Astrocyte (in vitro differentiated cells and primary cell): ENCODE measurements at places on chromosomes 4 and X.

GRCh38 chr4:74157561-74158465 lies at the start of gene MTHFD2L:
MTHFD2L (plus strand) TSS chr4:74158118; CDS start chr4:74158139, 21 bp downstream.
- peaks cover 11% of the 10 kb centered on the region for H3K4me1 ChIP-seq
- H3K27ac ChIP-seq = peak within 1 kb of the TSS; percentile 96
- DNase-seq = peak; percentile 89
- peak within 1 kb of the TSS; percentile 92 for H3K4me3 ChIP-seq
- no peaks in the 10 kb centered on the region for H3K36me3 ChIP-seq
- no peaks in the 10 kb centered on the region for H3K27me3 ChIP-seq

DNA sequence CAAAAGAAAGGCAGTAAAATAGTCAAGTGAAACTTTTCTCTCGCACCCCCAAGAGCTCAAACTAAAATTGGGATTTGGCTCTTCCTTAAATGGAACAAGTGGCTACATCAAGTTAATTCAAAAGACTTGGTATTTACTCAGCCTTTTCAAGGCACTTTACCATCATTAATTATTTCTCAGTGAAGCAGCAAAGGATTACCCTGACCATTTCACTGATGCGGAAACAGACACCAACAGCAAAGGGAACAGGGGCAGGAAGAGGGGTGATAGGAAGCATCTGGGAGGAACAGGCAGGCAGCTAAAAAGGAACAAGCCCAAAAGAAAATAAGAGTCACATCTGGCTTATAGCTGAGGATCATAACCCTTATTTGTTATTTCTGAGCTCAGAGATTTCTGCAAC lies 2.7 kb downstream of the SCML2 start:
- H3K27ac ChIP-seq = no peak overlapping the region
- no peaks in the 10 kb centered on the region for H3K36me3 ChIP-seq
- H3K4me1 ChIP-seq = peaks cover 3% of the 10 kb centered on the region
- no peak overlapping the region for H3K4me3 ChIP-seq
- peaks cover 10% of the 10 kb centered on the region for H3K27me3 ChIP-seq

DNA sequence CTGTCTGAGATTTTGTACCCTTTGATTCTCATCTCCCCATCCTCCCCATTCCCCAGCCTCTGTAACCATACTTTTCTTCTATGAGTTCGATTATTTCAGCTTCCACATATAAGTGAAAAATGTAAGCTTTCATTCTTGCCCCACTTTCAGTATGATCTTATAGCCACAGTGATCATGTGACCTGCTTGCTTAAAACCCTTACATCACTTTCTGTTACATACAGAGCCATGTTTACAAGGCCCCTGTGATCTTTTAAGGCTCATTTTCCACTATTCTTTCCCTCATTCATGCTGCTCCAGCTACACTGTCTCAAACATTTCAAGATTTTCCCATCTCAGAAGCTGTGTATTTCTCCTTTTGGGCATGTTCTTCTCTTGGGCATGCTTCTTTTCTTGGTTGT lies 147.7 kb downstream of the DCK start:
- H3K36me3 ChIP-seq = no peaks in the 10 kb centered on the region
- H3K27ac ChIP-seq = no peak overlapping the region
- H3K4me1 ChIP-seq = no peaks in the 10 kb centered on the region
- DNase-seq = no peak

GRCh38 chr4:185839194-185839712 lies 27.3 kb upstream of the SORBS2 start:
- no peaks in the 10 kb centered on the region for H3K36me3 ChIP-seq
- H3K27ac ChIP-seq = peak overlapping the region; percentile 84
- DNase-seq = peak; percentile 97
- H3K4me3 ChIP-seq = peak overlapping the region; percentile 16

DNA sequence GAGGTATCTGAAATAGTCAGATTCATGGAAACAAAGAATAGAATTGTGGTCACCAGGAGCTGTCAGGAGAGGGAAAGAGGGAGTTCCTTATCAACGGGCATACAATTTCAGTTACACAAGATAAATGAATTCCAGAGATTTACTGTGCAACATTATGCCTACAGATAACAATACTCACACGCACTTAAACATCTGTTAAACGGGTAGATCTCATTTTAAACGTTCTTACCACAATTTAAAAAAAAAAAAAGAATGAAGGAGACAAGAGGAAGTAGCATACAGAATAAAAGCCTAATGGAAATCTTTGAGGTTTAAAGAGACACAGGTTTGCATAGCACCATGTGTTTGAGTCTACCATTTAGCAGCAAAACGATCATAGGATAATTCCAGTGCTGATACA lies 298.0 kb downstream of the DKK2 start:
- H3K36me3 ChIP-seq = no peaks in the 10 kb centered on the region
- H3K4me3 ChIP-seq = no peak overlapping the region
- no peaks in the 10 kb centered on the region for H3K4me1 ChIP-seq
- H3K27me3 ChIP-seq = no peaks in the 10 kb centered on the region
- H3K27ac ChIP-seq = no peak overlapping the region

GRCh38 chrX:119004920-119005524 lies 30.6 kb downstream of the LONRF3 start:
- H3K27ac ChIP-seq = no peak overlapping the region
- H3K4me3 ChIP-seq = no peak overlapping the region
- DNase-seq = peak; percentile 3
- no peaks in the 10 kb centered on the region for H3K27me3 ChIP-seq

DNA sequence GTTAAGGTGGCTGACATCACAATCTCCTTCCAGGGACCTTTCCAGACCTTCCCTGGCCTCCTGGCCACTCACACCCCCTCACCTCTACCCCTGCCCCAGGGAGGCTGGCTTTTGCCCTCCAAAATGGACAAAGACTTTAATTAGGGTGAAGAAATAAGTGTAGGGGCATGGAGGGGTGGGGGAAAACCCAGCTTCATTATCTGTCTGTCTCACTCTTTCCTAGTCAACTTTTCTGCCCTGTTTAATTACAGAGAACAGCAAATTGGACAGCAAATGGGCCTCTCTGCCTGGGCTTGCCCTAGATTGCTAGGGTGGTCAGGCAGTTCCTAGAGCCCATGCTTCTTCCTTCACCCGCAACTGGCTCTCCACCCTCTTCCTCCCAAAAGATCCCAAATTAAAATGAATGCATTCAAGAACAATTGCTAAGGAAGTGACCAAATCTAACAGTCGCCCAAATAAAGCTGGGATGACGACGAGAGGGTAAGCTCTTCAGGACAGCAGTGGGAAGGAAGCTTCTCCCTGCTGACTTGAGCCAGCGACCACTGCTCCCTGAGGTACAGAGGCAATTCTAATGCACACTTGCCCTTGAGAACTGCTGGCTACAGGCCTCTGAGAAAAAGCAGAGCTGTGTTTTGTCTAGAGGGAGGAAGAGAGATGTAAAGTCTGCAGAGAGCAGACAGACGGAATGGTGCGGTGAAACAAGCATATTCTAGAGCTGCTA lies 12.4 kb downstream of the RAI2 start:
- H3K4me1 ChIP-seq = no peaks in the 10 kb centered on the region
- H3K4me3 ChIP-seq = no peak overlapping the region
- H3K36me3 ChIP-seq = no peaks in the 10 kb centered on the region
- no peaks in the 10 kb centered on the region for H3K27me3 ChIP-seq
- H3K27ac ChIP-seq = no peak overlapping the region
- DNase-seq = no peak

DNA sequence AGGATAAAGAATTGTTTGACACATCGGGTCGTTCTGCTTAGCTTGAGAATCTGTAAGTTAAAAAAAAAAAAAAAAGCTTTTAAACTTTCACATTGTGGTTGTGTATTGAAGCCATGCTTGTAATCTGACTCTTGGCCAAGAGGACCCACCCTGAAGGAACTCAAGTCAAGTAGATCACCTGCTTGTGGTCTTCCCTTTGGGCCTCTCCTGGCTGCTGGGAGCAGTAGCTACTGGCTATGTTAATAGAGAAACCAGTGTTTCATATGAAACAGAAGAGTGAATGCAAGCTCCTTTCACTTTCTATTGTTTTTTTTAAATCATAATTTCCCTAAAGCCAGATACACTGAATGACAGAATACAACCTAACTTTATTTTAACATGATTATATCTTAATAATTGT lies 402.4 kb upstream of the NDST4 start:
- H3K27me3 ChIP-seq = no peaks in the 10 kb centered on the region
- DNase-seq = no peak
- H3K36me3 ChIP-seq = no peaks in the 10 kb centered on the region
- H3K27ac ChIP-seq = no peak overlapping the region
- no peak overlapping the region for H3K4me3 ChIP-seq

GRCh38 chr4:158809611-158810486 lies 41.0 kb downstream of the FNIP2 start:
- peak; percentile 100 for DNase-seq
- no peaks in the 10 kb centered on the region for H3K27me3 ChIP-seq
- no peaks in the 10 kb centered on the region for H3K36me3 ChIP-seq
- H3K4me1 ChIP-seq = peaks cover 40% of the 10 kb centered on the region

GRCh38 chr4:8739820-8740665 lies 131.6 kb downstream of the HMX1 start:
- no peaks in the 10 kb centered on the region for H3K4me1 ChIP-seq
- H3K4me3 ChIP-seq = no peak overlapping the region
- no peaks in the 10 kb centered on the region for H3K27me3 ChIP-seq

GRCh38 chr4:23333556-23333945 lies 556.3 kb downstream of the PPARGC1A start:
- no peaks in the 10 kb centered on the region for H3K27me3 ChIP-seq
- DNase-seq = peak; percentile 96
- H3K4me3 ChIP-seq = no peak overlapping the region
- H3K27ac ChIP-seq = peak overlapping the region; percentile 72
